ENCODE measurements at places on chromosomes 4 and X.

- no peak for DNase-seq
Observed at GRCh38 chrX:76802708-76803107, 375.2 kb downstream of the MAGEE1 start.

GRCh38 chr4:150385606-150386005 is 196.3 kb upstream of the MAB21L2 start:
- peak; percentile 77 for DNase-seq

GRCh38 chr4:164815711-164816110 is 61.3 kb upstream of the APELA start:
- no peak for DNase-seq

DNA sequence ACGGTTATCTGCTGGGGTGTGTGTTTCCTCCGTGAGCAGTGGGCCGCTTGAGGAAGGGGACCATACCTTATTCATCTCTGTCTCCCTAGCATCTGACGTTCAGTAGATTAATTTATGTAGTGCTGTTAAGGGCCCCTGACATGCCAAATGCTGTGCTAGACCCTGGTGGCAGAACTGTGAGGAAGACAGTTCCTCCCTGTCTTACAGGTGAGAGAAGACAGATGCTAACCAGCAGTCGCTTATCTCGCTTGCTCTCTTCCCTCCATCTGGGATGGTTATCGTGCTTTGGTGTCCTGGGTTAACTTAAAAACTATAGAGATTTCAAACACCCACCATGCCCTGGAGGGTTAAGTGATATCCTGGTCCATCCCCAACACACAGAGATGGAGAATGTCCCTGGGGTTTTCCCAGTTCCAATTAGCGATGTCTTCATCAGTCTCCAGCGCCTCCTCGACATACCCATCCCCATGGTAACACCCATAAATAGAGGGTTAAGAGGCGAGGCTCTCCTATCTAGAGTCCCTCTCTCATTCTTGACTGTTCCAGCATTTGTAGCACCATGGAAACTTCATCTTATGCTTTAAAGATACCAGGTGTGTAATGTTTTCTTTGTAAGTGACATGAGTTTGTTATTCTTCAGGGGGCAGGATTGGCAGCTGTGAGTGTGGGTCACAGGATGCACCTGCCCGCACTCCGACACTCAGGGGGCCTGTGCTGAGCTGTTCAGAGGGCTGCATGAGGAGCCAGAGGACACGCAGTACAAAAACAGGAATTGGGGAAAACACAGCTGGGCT is 135.2 kb downstream of the STK32B start:
- DNase-seq: peak; percentile 1

DNA sequence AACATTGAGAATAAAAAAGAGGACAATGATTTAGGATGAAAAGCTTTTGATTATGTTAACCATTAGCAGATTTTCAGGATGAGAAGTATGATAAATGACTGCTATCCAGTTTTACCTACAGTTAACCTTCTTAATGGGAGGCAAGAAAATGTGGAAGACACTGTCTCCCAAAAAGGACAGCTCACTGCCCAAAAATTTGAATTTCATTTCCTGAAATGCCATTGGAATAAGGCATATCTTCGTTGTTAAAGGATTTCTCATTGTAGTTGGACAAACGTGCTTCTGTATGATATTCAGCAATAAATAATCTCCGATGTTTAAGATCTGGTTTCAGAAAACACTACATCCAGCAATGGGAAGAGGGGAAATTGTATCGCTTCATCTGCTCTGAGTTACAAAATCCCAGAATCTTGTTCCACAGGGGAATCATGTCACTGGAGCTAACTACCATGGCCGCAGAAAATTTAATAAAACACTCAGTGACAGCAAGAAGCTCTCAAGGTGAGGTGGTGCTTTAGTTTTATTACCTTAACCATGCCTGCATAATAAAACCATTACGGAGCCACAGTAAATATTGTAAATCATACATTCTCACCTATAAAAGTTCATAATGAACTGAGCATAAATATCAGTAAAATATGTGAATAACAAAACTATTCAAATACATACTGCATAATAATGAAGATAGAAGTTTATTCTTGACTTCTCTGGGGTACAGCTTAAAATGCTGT is 552.3 kb downstream of the PCDH7 start:
- DNase-seq: no peak

DNA sequence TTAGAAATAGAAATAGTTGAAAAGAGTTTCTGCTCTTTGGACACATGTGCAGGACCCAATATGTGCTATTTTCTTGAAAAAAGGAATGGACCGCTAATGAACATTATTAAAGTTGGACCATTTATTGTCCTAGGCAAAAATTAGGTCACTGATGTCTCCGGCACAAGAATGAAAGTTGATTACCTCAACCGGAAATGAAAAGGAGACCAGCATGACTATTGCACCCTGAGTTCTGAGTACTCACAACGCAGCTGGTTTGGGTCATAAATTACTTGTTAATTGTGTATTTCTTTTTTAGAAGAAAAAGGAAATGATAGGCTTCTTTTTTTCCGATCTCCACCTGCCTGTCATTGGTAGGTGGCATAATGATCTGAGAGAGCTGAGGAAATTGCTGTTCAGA is 232.7 kb downstream of the ARHGAP24 start:
- DNase-seq: no peak

DNA sequence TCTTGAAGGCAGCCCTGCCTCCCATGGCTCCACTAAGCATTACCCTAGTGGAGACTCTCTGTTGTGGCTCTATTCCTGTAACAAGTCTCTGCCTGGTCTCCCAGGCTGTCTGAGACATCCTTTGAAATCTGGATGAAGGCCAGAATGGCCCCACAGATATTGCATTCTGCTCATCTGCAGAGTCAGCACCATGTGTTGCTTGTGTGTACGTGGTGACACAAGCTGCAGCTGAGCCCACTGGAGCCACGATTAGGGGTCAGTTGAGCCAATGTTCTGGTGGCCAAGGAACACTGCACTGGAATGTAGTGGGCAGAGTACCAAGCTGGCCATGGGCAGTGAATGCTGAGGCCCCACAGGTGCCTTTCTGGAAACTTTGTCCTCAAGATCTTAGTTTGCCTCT is 29.2 kb downstream of the GRID2 start:
- DNase-seq: no peak

- no peak for DNase-seq
Observed at GRCh38 chr4:8316251-8316771, 46.8 kb downstream of the HTRA3 start.

- DNase-seq: no peak
Observed at GRCh38 chr4:15703439-15703838, 574 bp downstream of the BST1 start.

GRCh38 chr4:83629945-83630721 is 94.2 kb downstream of the GPAT3 start:
- DNase-seq: no peak

GRCh38 chr4:138190452-138190858 is 51.7 kb downstream of the SLC7A11 start:
- DNase-seq: no peak

GRCh38 chr4:86356425-86357210 is 3.2 kb downstream of the MAPK10 start:
- no peak for DNase-seq

GRCh38 chrX:137354851-137355250 is 211.1 kb upstream of the ZIC3 start:
- no peak for DNase-seq

DNA sequence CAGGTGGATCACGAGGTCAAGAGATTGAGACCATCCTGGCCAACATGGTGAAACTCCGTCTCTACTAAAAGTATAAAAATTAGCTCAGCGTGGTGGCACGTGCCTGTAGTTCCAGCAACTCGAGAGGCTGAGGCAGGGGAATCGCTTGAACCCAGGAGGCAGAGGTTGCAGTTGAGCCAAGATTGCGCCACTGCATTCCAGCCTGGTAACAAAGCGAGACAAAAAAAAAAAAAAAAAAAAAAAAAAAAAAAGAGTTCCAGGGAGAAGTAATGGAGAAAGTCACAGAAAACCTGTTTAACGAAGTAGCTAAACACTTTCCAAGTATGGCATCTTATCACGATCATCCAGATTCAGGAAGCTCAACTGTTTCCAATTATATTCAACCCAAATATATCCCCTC is 10.9 kb downstream of the KLHL4 start:
- no peak for DNase-seq

GRCh38 chr4:104500442-104500841 is 5.7 kb upstream of the CXXC4 start:
- DNase-seq: no peak

GRCh38 chr4:189765736-189766135 is 174.9 kb upstream of the FRG1 start:
- no peak for DNase-seq

DNA sequence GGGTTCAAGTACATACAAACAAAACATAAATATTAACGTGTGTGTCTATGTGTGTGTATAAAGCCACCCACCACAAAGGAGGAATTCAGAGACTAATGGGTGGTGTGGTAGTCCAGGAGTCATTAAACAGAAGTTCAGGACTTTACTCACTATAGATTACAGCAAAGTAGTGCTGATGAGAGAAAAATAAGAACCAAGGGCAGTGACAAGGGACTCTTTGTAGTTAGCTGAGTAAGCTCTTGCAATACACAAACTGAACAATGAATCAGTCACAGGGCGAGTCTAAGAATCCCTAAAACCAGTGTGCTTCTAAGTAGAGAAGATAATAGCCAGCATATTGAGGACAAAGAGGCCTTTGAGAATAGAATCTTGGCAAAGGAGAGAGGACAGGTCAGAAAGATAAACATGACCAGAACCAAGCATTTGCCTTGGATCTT is 232.4 kb downstream of the PPP3CA start:
- no peak for DNase-seq

GRCh38 chr4:12692815-12693214 is 791.3 kb downstream of the RAB28 start:
- DNase-seq: no peak

GRCh38 chrX:153474718-153475117 is 4.3 kb upstream of the HAUS7 start:
- DNase-seq: no peak

GRCh38 chr4:167233685-167234315 is 494 bp downstream of the SPOCK3 start:
- DNase-seq: no peak

DNA sequence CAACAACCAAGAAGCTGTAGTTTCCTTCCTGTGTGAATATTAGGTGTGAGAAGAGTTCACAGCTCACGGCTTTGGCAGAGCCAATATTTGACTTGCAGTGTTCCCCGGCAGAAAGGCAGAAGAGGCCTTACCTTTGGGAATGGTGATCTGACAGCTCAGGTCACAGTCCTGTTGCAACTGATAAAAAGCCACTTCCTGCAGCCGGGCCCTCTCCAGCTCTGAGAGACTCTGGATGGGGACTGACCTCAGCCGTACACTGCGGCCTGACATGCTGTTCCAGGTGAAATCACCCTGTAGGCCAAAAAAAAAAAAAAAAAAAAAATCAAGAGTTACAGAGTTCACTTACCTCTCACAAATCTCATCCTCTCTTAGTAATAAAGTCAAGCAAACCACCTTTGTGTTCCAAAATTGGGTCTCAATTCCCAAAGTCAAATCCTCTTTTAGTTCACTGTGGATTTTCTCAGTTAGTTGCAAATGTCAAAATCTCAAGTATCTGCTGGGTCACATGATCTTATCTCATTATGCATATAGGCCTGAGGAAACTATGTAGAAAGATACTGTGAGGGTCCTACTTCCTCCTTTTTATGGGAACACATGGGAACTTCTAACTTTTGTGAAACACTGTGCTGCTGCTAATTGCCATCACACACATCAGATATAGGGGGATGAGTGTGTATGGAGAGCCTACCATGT is 38.6 kb upstream of the AMELX start:
- no peak for DNase-seq

- DNase-seq: peak; percentile 18
Observed at GRCh38 chr4:83356899-83357661, 22.4 kb upstream of the HPSE start.

DNA sequence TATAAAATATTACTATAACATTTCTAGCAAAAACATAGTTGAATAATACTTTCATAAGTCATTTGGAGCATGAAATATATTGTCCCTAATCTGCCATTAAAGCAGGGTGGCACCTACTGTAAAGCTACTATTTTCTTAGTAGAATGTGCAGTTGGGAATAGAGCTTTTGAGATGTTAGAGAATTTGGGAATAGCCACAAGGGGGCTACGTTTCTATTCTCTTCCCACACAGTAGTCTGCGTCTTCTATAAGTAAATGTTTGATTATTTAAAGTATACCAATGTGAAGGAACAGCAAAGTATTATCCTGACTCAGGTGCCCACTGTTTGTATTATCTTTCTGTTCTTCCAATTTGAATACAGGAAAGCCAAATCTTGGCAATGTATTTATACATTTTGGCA is 323.2 kb upstream of the GIMD1 start:
- DNase-seq: no peak

- DNase-seq: no peak
Observed at GRCh38 chrX:116618546-116618945, 155.8 kb upstream of the CT83 start.

DNA sequence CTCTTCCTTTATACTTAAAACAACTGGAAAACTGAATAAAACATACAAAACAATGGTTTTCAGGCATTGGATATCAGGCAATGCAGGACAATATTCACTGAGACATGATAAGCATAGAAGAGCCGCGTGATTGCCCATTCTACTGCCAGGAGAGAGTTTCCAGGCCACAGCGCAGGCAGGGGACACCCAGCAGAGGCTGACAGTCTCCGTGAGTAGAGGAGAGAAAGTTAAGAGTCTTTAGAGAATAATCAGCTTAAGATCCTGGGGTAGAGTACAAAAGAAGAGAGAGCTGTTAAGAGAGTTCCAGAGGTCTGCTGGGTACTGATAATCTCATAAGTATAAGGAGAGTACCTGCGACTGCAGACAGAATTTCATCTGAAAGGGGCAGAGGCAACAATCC is 18.4 kb upstream of the FRAS1 start:
- DNase-seq: no peak

GRCh38 chr4:2090642-2091041 is 31.5 kb downstream of the NAT8L start:
- DNase-seq: no peak

GRCh38 chrX:152902502-152902820 is 4.6 kb downstream of the ZNF185 start:
- no peak for DNase-seq

DNA sequence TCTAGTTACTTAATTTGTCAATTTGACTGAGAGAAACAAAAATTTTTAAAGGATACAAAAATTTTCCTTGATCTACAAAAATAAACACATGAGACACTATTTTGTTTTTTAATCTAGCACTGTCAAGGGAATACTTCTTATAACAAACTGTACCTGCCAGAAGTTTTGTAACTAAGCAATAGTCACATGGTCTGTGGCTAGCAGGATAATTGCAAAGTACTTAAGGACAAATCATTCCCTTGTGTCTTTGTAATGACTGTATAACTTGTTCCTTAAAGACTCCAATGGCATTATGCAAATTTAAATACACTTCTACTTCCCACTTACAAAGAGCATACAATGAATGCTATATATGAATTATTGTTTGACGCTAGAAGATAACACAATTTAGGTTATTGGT is 25.1 kb upstream of the ANK2 start:
- no peak for DNase-seq

- no peak for DNase-seq
Observed at GRCh38 chr4:2843941-2844584, 419 bp downstream of the ADD1 start.

- DNase-seq: no peak
Observed at GRCh38 chr4:47526281-47526680, 41.2 kb downstream of the ATP10D start.
